ENCODE measurements at places on chromosomes 2 and 18.

- DNase-seq = no peak
Observed at GRCh38 chr2:122144884-122145283, 389.4 kb downstream of the TSN start.

DNA sequence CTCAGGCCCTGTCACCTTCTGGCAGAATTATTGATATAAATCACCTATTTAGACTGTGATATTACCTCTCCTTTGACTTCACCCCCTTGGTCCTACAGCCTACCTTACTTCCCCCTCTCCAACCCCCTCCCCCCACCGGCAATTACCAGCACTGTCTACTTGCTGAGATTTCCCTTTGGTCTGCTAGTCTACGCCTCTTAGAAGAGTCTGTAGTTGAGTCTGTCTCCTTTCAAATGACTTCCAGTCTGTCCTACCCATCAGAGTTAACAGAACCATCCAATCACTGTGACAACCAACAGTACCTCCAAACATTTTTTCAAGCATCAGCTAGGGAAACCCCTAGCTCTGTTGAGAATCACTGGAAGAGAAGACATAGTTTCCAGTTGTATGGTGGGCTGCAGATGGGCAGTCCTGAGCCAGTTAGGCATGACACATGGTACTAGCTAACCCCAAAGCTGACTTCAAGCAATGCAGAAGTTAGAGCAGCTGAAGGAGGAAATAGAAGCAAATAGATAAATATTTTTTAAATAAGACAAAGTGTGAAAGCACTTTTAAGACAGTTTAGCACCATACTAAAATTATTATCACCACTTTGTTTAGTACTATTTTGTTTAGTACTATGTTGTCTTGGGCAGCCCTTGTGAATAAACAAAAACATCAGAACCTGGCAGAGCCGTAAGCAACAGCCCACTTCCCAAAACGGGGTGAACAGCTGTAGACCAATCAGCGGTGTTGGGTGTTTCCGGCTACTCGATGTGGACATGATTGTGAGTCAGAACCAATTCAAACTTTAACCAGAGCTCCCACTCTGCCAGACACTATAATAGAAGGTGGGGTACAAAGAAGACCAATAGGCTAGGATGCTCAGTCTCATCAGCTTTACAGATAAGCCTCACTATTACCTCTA, 2.7 kb upstream of the ASNSD1 start:
- no peak for DNase-seq

- no peak for DNase-seq
Observed at GRCh38 chr2:58055033-58055786, 8.6 kb downstream of the VRK2 start.

DNA sequence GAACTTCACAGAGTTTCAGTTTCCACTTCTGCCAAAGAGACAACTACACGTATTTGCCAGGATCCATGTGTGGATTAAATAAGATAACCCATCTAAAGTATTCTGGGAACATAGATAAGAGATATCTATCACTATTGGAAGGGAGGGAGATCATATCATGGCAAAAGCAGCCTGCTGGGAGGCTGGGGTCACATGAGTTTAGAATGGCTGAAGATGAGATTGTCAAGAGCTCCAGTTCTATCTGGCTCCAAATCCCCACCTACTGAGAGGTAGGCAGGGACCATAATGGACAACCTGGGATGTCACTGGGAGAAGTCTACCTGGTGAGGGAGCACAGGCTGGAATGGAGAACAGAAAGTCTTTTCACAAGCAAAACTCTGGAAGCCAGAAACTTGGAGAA, 192.6 kb upstream of the ST6GAL2 start:
- DNase-seq = no peak

- no peak for DNase-seq
Observed at GRCh38 chr2:74538881-74539339, 9.2 kb downstream of the HTRA2 start.

GRCh38 chr18:22348521-22349316, 69.0 kb downstream of the CTAGE1 start:
- DNase-seq = no peak

DNA sequence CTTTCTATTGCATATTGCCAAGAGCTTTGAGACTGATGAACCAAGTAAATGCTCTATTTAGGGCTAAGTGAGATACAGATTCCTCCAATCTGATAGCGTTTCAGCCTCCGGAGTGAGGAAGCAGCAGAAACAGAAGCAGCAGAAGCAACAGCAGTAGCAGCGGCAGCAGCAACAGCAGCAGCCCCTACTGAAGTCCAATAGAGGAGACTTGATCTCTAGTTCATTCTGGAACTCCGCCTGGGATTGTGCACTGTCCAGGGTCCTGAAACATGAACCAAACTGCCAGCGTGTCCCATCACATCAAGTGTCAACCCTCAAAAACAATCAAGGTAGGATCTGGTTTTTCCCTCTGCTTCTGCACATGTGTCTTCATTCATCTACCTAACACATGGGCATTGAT, at the start of gene DPP10:
TSS of gene DPP10 (plus strand) at position 132 of the 400 bp plus-strand sequence.
- no peak for DNase-seq

DNA sequence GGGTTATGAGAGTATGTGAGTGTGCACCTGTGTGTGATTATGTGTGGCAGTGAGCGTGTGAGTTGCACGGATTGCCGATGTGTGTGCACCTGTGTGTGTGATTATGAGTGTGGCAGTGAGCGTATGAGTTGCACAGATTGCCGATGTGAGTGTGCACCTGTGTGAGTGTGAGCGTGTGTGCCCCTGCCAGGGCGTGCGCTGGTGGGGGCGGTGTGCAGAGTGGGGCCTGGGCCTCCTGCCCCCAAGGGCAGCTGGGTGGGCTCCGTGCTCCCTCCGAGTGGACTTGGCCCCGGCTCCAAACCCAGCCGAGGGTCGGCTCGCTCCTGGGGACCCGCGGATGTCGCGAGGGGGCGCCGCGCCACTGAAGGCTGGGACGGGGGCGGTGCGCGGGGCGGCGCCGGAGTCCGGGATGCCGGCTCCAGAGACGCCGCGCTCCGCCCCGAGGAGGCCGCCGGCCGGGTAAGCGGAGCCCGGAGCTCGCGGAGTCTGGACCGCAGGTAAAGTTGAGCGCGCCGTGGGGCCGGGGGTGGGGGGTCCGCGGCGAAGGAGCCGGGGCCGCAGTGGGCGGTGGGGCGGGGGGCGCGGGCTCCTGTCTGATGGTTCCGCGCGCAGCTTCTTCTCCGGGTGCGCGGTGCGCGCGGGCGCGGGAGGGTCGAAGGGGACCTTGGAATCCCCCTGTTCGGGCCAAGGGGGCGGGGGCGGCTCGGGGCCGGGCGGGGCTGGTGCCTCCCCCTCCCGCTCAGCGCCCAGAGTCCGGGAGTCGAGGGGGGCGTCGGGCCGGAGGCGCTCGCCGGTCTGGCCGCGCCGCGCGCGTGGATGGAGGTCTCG, at the start of gene KCNG2:
TSS of gene KCNG2 (plus strand) at position 421 of the 828 bp plus-strand sequence. CDS start 65,730 bp downstream, outside the sequence.
- DNase-seq = no peak

GRCh38 chr18:57561261-57561660, 25.2 kb downstream of the FECH start:
- no peak for DNase-seq

DNA sequence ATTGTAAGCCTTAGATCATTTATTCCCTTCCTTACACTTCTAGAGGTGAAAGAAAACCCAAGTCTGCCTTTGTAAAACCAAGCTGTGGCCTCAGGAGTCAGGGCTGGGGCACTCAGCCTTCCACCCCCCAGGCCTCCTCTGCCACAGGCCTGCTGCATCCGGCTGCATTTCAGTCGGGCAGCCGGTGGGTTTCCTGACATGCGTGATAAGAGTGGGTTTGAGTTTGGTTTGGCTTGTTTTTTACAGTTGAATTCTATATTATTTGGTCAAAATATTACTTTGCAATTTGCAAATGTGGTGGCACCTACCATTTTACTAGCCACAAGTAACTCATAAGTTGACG, 42.4 kb downstream of the ADI1 start:
- no peak for DNase-seq

- no peak for DNase-seq
Observed at GRCh38 chr2:98806236-98806697, 75.3 kb upstream of the MGAT4A start.

- no peak for DNase-seq
Observed at GRCh38 chr18:55375930-55376329, 212.1 kb downstream of the TCF4 start.

GRCh38 chr2:217521820-217522219, 481.0 kb downstream of the TNS1 start:
- DNase-seq = no peak

DNA sequence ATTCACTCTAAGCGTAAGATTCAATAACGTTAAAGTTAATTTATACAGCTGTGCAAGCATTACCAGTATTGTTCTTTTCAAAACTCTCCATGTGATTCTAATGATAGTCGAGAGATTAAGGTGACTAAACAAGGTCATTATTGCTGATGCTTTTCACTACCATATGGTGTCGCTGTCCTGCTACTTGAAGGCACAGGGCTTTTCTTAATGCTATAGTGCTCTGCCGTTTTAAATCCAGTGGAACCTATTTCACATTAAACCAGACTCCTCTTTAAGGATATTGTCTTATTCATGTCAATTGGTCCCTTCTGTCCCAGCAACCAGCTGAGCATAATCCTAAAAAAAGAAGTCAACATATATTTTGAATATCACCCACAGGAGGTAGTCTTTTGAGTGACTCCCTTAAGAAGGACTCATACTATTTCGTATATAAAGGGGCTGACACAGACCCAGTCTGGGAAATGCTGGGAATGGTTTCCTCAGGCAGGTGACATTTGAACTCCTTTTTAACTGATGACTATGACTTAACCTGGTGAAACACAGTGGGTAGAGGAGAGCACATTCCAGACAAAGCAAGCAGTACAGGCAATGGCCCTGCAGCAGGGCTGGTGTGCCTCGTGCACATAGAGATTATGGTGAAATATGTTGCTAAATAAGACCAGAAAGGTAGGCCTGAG, 53.9 kb upstream of the CYTIP start:
- DNase-seq = no peak

DNA sequence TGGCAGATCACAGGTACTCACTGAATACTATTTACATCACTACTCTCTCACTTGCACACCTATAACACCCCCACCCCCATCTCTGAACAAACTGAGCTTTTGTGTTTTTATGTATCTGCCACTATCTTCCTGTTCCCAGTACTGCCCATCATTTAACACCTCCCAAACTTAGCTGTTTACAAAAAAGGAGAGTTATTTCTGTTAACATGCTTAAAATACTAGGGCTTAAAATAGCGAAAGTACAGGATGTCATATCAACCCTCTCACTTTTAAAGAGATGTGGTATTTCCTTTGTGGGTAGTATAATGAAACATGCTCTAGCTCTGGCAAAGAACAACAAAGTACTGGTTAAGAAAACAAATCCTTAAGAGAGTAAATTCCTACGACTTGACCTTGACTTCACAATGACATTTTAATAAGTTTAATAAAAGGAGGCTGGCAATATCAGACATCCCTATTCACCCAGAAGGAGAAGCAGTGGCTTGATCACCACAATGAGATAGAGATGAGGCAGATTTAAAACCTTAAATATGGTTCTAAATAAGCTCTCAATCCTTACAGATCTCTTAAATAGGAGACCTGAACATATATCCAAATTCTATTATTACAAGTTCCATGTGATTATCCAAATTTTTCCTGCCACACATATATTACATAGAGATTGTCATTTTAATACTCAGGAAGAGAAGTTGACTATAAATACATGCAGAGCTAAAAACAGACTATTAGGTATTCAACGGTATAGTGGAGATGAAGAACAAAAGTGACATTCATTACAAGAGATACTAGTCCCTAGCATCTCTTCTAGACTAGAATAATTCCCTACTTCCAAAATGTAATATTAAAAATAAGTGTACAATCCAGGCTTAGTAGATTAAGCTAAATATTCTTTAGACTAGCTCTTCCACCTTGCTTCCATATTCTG, 36.9 kb downstream of the TRAK2 start:
- DNase-seq = no peak

GRCh38 chr18:12948050-12948804, 416 bp downstream of the SEH1L start:
- DNase-seq = peak; percentile 39

- no peak for DNase-seq
Observed at GRCh38 chr2:221817052-221817451, 244.9 kb upstream of the EPHA4 start.

DNA sequence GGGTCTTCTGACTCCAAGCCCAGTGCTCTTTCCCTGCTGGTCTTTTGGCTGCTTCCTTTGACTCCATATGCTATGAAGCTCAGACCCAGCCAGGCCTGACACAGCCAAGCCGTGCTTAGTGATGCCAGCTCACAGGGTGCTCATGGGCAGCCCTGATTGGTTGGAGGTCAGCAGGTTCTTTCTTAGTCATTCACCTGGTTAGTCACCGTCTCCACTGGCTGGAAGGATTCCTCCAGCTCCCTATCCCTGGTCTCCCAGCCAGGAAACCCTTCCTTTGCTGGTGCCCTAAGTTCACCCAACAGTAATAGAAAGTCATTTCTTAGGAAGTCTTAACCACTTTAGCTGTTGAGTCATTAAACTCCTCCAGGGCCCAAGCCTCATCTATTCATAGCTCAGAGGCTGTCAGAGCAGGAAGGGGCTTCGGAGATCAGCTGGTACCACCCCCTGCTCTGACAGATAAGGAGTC, 3.9 kb downstream of the KCNK3 start:
- DNase-seq = peak; percentile 90

GRCh38 chr2:203583701-203584100, 48.6 kb upstream of the RAPH1 start:
- no peak for DNase-seq

DNA sequence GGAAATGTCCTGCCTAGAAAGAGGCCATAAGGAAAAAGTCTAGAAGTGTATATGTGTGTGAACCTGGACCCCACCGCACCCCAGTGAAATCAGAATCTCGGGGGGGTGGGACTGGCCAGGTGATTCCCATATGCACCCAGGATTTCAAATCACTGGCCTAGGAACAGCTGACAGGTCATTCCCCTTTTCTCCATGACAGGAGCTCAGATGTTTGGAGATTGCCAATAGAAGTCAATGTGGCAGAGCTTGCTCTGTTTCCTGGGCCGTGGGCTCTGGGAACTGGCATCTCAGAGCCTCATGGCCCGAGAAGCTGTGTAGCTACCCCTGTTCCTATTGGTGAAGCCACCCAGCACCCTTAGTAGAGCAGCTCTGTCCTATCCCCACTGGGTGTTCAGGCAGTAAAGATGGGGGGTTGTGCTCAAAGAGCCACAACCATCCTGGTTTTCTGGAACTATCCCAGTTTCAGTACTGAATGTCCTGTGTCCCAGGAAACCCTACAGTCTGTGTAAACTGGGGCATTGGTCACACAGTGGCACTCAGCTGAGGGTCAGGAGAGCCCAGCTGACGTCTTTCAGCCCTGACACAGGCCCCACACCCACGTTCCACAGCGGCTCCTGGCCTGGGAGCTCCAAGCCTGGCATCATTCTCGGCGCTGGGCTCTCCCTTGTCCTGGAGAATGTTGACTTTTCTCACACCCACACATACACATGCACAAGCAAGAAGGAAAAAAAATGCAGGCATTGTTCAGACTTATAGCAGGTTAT, 18.9 kb downstream of the GNLY start:
- no peak for DNase-seq

DNA sequence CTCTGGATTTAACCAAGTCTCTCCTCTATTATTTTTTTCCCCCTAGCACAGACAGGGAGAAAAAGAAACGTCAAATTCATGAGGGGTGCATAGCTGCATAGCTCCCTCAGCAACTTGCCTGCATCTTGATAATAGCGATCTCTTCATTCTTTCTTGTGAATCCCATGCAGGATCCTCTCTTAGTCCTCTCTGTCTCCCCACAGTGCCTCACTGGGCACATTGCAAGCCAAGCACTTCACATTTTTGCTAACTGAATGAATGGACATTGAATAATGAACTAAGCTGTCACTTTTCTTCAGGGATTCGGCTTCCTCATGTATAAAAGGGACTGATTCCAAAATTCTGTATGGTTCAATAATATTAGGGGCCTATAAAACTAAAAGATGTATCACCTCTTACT, 2.9 kb upstream of the EPB41L3 start:
- no peak for DNase-seq

Data from cerebellar nuclear complex (tissue), 1 donor.